NCI-H446 (cell line): ENCODE measurements at places on chromosomes 13 and 19.

DNA sequence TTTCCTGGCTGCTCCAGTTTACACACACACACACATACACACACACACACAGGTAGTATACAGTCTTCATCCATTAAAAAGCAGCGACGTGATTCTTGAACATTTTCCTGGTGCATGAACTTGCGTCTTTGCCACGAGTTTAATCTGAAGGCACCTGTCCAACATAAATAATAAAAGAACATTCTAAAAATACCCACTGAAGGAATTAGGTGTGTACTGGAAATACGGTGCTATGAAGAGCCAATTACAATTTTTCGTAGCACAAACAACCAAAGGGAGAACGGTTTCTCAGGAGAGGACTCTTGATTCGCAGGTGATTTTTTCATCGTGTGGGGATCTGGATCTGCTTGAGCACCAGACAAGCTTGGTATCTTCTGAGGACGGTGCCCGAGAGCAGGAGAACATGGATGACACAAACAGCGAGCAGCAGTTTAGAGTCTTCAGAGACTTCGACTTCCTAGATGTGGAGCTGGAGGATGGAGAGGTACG, 61.2 kb downstream of the ZAR1L start:
- DNase-seq = no peak

DNA sequence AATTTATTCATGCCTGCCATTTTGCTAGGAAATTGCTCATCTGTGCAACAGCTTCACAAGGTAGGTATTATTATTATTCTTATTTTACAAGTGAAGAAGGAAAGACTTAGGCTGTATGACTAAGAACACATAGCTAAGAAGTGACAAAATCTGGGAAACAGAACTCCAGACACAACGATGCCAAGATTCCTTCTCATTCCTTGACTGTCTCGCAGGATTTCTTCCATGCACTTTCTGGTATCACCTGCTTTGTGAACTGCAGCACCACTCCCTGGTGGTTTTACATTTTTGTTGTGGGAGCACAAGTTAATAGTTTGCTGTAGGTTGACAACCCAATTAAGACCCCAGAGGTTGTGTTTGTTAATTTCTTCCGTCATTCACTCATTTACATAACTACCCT, 188.5 kb downstream of the LACC1 start:
- no peak for DNase-seq

DNA sequence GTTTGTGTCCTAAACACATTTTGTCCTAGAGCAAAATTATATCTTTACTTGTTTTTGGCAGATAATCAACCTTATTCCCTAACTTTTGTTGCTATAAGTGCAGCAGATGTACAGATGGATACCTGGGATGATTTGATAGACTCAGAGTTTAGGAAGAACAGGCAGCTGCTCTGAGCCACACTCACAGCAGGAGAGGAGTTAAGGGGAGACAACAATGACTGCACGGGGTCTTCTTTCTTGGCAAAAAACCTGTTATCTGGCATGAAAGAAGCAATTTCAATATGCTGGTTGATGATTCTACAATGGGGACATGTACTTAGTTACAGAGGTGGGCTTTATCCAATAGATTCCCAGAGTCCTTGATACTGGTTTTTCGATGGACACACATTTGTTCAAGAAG, 258.9 kb upstream of the PCDH9 start:
- no peak for DNase-seq

DNA sequence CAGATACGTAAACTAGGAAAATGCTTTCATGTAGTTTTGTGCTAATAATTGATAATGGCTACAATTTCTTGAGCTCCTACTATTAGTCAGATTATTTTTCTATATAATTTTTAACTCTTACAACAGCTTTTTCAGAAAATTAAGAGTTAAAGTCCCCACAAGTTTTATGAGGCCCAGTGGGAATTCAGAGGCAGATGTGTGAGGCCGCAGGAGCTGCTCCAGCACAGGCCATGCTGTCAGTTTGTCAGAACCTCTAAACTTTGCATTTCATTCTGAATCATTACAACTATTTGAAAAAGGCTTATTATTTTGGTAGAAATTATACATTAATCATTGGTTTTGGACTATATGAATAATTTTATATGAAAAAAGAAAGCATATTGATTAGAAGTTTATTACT, 370.8 kb downstream of the MYO16 start:
- no peak for DNase-seq

DNA sequence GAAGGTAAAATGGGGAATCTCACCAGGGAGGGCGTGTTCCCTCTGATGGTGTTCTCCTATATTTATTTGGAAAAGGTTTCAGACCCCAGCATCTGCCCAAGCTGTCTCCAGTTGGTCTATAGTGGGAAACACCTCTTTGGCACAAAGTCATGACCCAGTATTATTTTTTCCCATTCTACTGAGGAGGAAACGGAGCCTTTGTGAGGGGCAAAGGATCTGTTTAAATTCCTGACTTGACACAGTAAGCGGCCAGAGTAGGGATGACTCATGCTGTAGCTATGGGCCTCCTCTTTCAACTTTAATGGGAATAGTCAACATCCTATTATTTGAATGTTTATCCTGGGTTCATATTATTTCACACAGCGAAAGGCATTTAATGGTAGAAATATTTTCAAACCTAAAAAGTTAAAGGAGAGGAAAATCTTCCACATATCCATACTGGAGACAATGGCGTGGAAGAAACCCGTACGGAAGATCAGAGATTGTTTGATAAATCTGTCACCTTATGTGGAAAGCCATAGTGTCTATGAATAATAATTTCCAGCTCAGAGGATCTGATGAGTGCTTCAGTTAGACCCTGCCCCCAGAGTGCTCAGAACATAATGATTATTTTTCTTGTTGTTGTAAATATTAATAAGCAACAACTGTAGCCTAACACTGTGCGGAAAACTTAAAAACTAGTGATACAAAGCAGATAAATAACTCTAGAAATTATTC, 126.0 kb downstream of the FOXO1 start:
- DNase-seq = peak; percentile 54

DNA sequence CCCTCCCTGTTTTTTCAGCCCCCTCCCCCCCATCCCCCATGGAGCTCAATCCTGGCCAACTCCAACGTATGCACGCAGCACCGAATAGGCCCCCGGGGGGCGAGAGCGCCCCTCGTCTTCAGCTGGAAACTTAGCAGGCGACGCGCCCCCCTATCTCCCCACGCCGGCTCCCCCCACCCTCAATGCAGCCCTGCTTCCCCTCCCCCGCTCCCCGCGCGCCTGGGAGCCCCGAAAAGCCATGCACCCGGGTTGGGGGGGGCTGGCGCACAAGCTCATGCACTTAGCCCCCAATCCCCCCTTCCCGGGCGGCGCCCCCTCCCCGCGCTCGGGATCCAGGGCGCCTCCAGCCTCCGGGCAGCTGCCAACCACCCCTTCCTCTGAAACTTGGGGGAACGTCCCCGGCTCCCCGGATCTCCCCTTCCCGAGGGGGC, 508 bp downstream of the ZBTB7A start:
- DNase-seq = no peak

- no peak for DNase-seq
These were observed 1.1 kb downstream of the RUBCNL start for GRCh38 chr13:46385946-46386345.

DNA sequence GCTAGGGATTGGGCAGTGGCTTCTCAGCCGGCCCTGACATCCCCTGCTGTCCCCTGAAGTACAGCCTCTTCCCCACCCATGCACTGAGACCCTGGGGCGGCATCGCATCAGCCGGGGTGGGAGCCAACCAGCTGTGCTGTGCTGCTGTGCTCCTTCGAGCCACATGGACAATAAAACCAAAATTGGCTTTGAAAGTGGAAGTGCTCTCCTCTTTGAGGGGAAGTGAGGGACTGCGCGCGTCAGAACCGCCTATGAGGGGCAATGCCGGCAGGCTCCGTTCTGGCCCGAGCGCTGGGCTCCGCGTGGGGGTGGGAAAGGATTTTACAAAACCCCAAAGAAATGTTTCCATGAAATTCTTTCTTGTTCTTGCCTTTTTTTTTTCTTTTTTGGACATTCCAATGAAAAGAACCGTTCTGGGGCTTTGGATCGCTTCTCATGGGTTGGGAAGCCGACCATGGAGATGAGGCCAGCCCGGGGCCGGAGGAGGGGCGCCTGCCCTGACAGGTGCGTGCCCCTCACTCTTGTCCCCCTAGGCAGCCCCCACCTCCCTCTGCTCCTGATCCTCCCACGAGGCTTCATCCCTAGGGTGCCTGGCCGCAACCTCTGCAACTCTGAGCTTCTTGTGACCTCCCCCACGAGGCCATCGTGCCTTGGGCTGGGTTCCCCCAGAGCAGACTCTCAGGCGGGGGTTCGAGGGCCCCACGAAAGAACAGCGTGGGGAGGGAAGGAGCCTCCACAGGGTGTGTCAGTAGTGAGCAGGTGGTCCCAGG, 22.6 kb downstream of the KLHL26 start:
- no peak for DNase-seq

DNA sequence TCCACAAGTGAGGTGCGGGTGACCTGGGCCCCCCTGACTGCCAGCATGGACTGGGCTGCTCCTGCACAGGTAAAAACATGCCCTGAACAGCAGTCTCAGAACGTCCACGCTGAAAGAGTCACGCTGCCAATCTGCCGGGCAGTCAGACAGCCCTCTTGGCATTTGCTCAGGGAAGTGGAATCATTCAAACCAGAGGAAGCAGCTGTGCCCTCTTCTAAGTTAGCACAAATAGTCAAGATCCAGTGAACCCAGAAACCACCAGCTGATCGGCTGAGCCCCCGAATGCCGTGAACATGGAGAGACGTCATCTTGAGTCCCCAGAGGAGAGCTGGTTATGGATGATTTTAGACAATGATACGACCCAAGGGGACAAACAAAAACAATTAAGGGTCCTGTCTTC, 34.4 kb downstream of the KLF2 start:
- DNase-seq = no peak

- DNase-seq = no peak
These were observed 92.7 kb downstream of the ATP11A start for GRCh38 chr13:112782429-112783010.

- no peak for DNase-seq
These were observed 55.1 kb downstream of the RXFP2 start for GRCh38 chr13:31794452-31794851.

- no peak for DNase-seq
These were observed 2.9 kb upstream of the ADPRHL1 start for GRCh38 chr13:113456116-113456702.

- no peak for DNase-seq
These were observed 83.8 kb downstream of the FAM216B start for GRCh38 chr13:42864952-42865767.

DNA sequence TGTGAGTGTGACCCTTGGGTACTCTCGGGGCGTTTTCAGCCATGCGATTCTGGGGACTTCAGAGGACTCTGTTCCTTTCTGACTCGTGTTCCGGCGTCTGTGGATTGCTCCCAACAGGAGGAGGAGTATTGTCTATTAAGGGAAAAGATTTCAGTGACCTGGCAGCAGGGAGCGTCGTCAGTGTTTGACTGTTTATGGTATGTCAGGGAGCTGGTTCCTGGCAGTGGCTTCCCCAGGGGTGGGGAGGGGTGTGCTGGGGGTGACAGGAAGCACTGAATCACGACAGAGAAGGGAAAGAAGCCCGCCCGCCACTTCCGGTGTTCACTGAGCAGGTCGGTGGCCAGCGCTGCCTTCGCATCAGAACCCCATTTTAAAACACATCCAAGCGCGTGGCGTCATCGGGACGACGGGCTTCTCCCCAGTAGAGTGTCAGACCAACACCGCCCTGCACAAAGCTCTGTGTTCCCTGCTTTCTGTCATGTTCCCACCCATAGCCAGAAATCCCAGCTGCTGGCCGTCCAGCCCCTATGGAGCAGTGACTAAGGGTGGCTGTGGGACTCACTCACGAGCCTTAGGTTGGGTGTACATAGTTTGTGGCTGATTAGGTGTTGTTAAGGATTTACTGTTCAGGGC, 33.8 kb downstream of the COL4A2 start:
- no peak for DNase-seq

DNA sequence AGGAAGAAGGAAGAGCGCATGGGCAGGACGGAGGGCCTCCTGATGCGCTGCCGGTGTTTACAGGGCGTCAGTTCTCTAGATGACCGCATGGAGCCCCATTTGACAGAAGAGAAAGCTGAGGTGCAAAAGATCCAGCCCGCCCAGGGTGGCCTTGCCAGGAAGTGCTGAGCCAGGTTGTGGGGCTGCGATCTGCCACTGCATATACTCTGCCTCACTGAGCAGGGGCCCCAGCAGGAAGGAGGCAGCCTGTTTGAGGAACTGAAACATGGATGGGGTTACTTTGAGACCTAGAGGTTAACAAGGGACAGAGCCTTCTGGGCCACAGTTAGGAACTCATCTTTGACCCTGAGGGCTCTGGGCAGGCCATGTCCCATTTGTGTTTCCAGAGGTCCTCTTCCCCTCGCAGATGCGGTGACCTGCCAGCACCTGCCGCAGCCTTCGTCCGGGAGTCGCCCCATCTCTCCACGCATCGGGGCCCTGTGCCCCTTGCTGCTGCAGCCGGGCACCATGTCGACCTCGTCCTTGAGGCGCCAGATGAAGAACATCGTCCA, 3.2 kb downstream of the EPN1 start:
- no peak for DNase-seq

- no peak for DNase-seq
These were observed 1348.6 kb upstream of the SLC10A2 start for GRCh38 chr13:104414771-104415170.

DNA sequence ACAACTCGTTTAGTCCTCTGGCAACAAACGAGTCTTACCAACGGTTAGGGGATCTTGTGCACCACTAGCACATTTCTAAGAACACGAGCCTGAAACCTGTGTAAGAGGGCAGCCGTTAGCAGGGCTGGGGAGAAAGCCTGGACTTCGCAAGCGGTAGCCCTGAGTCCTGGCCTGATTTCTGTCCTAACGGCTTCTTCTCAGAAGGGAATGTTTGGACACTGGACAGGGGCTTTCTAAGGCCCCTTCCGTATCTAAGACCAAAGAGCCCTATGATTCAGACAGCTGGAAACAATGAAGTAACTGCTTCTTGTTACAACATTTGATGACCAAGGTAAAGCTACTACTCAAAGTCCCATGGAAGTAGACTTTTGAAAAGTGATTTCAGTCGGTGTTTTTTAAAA, 2.2 kb downstream of the ANKRD10 start:
- DNase-seq = no peak

- no peak for DNase-seq
These were observed 1977.5 kb upstream of the PCDH20 start for GRCh38 chr13:63393112-63393511.

GRCh38 chr13:51222686-51223559, 725 bp downstream of the FAM124A start:
- no peak for DNase-seq

GRCh38 chr13:72122661-72123255, 255.8 kb upstream of the DACH1 start:
- no peak for DNase-seq

- no peak for DNase-seq
These were observed at the start of gene VAV1 for GRCh38 chr19:6772028-6772865. TSS of gene VAV1 (plus strand) at chr19:6772708. CDS start at chr19:6772808, 100 bp downstream.

GRCh38 chr19:31500197-31500830, 151.1 kb upstream of the TSHZ3 start:
- no peak for DNase-seq

DNA sequence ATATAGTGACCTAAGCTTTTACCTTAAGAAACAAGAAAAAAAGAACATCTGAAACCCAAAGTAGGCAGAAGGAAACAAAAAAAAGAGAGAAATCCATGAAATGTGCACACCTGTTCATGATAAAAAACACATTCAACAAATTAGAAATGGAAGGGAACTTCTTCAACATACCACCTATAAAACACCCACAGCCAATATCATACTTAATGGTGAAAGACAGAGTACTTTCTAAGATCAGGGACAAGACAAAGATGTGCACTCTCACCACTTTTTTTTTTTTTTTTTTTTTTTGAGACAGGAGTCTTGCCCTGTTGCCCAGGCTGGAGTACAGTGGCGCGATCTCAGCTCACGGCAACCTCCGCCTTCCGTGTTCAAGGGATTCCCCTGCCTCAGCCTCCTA, 29.2 kb downstream of the ZNF45 start:
- DNase-seq = no peak

GRCh38 chr13:38385153-38385891, 35.7 kb downstream of the UFM1 start:
- no peak for DNase-seq
